CD4-positive, alpha-beta T cell (primary cell): ENCODE measurements at places on chromosomes 7 and 10. TPM values are rescaled to one million over a fixed set of nuclear protein-coding genes. Genes with fewer than 3 reads are reported as not detected.

GLUD1 gene
- total RNA-seq = 82.4 TPM

GRCh38 chr7:157944051-157944450, 607.2 kb downstream of the DNAJB6 start:
- no peaks in the 10 kb centered on the region for H3K27me3 ChIP-seq
- no peak overlapping the region for H3K4me3 ChIP-seq

LRRC4 gene
- total RNA-seq = 1.6 TPM

DNA sequence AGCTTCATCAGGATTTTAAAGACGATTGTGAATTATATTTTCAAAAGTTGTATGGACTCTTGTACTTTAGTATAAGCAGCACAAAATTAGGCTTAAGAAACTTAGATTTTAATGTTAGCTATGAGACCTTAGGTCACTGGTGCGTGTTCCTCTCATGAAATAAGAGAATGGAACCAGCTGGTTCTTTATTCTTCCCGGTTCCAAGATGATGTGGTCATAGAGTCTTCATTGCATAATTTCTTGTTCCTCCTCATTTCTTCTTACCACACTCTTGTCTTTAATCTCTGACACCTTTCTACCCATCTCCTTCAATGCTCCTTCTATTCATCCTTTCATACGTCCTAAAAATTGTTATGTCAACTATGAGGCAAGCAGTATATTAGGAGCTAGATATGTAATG, 437.2 kb downstream of the AUTS2 start:
- H3K4me3 ChIP-seq = no peak overlapping the region
- DNase-seq = no peak
- H3K27me3 ChIP-seq = no peaks in the 10 kb centered on the region
- no peaks in the 10 kb centered on the region for H3K4me1 ChIP-seq
- H3K27ac ChIP-seq = no peak overlapping the region

DNA sequence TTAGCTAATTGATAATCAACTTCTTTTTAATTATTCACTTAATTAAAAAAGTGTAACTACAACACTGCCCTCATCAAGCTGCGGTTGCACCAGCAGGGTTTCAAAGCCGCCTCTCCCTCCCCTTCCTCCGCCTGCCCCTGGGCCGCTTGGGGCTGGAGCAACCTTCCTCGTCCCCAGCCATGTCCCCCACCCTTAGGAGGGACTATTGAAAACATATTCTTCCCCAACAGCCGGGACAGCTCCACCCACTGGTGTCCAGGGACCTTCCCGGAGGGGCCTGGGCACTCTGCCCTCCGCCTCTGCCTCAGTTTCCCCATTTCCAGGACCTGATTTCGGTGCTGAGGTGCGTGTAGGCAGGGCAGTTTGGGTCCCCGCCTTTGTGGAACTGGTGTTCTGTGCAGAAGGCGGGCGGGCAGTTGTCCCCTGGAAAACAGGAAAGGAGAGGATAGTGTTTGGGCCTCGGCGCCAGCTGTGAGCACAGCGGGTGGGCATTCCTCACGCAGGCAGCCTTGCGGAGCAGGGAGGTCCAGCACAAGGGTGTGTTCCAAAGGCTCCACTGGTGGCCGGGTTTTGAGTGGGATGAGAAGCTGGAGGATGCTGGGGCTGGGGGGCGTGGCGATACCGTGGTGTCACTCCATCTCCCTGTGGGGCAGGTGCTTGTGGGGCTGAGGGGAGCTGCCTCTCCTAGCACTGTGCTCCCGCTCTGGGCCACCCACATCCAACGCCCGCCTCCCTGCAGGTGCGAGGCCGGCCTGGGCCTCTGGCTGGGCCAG, 15.7 kb downstream of the UNCX start:
- peaks cover 61% of the 10 kb centered on the region for H3K27me3 ChIP-seq
- DNase-seq = no peak
- peaks cover 32% of the 10 kb centered on the region for H3K4me1 ChIP-seq
- no peak overlapping the region for H3K4me3 ChIP-seq
- H3K36me3 ChIP-seq = no peaks in the 10 kb centered on the region
- H3K27ac ChIP-seq = no peak overlapping the region

GRCh38 chr7:126228356-126229061, 1024.2 kb downstream of the GRM8 start:
- no peak overlapping the region for H3K27ac ChIP-seq
- H3K4me1 ChIP-seq = no peaks in the 10 kb centered on the region
- no peaks in the 10 kb centered on the region for H3K27me3 ChIP-seq
- DNase-seq = no peak
- H3K36me3 ChIP-seq = no peaks in the 10 kb centered on the region
- no peak overlapping the region for H3K4me3 ChIP-seq
